ENCODE measurements at places on chromosomes 4 and X. TPM values are rescaled to one million over a fixed set of nuclear protein-coding genes. Genes with fewer than 3 reads are reported as not detected.

- no peak for DNase-seq
These were observed 2504.3 kb downstream of the ARAP2 start for GRCh38 chr4:33739884-33740632.

GRCh38 chr4:7383266-7383665, 51.5 kb downstream of the PSAPL1 start:
- no peak for DNase-seq

DNA sequence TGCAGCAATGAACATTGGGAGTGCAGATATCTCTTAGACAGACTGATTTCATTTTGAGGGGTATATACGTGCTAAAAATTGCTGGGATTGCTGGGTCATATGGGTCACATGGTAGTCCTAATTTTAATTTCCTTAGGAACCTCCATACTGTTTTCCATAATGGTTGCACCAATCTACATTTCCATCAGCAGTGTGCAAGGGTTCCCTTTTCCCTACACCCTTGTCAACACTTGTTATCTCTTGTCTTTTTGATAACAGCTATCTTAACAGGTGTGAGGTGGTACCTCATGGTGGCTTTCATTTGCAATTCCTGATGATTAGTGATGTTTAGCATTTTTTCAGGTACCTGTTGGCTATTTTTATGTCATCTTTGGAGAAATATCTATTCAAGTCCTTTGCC, 57.0 kb downstream of the GPC3 start:
- no peak for DNase-seq

The F9 gene
- not detected for polyA plus RNA-seq

DNA sequence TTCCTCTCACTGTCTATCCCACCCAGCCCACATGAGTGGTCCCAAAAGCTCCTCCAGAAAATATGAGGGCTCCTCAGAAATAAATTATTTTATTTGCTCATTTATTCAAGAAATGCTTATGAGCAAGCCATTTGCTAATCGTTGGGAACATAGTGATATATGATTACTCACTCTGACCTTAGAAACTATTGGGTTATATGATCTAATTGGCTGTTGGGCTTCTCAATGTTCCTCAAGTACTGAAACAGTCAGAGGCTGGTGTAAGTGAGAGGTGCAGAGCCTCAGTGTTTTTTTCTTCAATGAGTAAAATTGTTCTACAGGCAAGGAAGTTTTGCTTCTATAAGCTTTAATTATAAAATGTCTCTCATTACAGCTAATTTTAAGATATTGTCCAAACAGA, 893.8 kb upstream of the INTU start:
- DNase-seq, result no peak

- DNase-seq, result peak; percentile 1
These were observed 626 bp downstream of the JADE3 start for GRCh38 chrX:46912603-46913491.

- DNase-seq, result no peak
These were observed 4.0 kb downstream of the BEND4 start for GRCh38 chr4:42148425-42148824.

The CXCL10 gene
- polyA plus RNA-seq, result not detected

GRCh38 chrX:2684256-2684655, 6.8 kb upstream of the CD99 start:
- no peak for DNase-seq

The BMP3 gene
- polyA plus RNA-seq, result not detected

The FOXR2 gene
- not detected for polyA plus RNA-seq

Measured in CD8-positive, alpha-beta memory T cell (primary cell).